ENCODE measurements at places on chromosomes 6 and 20.

GRCh38 chr6:72689107-72689954 is 67.5 kb downstream of the KCNQ5 start:
- no peak for DNase-seq

DNA sequence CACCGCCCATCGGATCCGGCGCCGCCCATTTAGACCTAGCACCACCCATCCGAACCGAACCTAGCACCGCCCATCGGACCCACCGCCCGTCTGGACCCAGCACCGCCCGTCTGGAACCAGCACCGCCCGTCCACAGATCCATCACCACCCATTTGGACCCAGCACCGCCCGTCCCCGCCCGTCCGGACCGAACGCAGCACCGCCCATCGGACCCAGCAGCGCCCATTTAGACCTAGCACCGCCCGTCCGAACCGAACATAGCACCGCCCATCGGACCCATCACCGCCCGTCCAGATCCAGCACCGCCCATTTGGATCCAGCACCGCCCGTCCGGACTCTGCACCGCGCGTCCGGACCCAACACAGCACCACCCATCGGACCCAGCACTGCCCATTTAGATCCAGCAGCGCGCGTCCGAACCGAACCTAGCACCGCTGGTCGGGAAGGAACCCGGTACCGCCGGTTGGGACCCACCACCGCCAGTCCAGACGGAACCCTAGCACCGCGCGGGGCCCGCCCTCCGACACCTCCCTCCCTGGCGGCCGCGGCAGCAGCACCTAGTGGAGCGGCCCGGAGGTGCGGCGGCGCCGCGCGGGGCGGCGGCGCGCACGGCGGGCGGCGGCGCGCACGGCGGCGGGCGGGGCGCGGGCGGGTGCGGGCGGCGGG is 348 bp upstream of the AFDN start:
- peak; percentile 65 for DNase-seq

GRCh38 chr20:46751856-46752255 is 42.4 kb downstream of the SLC2A10 start:
- DNase-seq, result no peak

DNA sequence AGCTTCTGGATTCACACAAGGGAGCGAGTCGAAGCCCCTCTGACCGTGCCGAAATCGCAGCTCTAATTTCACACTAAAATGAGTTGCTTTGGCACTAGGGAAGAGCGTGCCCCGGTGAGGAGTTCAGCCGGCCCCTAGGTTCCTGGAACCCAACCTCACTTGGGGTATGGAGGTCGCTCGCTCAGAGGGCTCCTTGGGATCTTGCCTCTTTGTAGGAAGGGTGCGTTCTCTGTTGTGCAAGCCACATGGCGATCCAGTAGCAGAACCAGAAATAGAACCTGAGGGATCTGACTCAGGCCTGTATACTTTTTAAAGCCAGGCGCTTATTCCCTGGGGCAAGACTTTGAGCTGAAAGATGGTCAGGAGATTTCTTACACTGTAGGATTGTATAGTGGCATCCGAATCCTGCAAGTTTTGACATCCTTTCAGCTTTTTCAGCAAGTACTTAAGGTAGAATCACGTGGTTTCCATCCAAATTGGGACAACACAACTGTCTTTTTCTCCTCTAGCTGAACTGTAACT is 861 bp upstream of the RALGAPA2 start:
- DNase-seq, result no peak

DNA sequence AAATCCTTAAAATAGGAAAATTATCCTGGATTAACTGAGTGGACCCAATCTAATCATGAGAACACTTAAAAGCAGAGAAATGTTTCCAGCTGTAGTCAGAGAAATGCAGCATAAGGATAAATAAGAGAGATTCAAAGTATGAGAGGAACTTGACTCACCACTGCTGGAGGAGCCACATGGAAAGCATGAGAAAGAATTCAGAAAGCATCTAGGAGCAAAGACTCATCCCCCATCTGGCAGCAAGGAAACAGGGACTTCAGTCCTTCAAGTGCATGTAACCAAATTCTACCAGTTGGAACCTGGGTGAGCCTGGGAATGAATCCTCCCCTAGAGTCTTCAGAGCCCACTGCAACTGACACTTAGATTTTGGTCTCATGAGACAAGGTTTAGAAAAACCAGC is 33.7 kb downstream of the RNF146 start:
- no peak for DNase-seq

DNA sequence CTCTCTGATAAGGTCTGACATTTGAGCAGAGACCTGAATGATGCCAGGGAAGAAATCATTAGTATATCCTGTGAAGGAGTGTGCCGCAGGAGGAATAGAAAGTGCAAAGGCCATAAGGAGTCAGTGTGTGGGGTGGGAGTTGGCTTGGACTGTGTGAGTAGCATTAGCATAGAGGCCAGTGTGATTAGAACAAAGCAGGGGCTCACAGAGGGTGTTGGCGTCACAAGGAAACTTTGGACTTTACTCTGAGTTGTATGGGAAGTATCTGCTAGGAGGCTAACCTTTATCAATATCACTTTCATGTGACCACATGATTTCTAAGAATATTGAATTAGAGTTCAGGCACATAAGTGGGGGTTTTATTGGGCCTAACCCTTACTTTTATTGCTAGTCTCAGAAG is 12.1 kb downstream of the TMEM200A start:
- no peak for DNase-seq

GRCh38 chr20:18621004-18621403 is 33.1 kb downstream of the DTD1 start:
- no peak for DNase-seq

DNA sequence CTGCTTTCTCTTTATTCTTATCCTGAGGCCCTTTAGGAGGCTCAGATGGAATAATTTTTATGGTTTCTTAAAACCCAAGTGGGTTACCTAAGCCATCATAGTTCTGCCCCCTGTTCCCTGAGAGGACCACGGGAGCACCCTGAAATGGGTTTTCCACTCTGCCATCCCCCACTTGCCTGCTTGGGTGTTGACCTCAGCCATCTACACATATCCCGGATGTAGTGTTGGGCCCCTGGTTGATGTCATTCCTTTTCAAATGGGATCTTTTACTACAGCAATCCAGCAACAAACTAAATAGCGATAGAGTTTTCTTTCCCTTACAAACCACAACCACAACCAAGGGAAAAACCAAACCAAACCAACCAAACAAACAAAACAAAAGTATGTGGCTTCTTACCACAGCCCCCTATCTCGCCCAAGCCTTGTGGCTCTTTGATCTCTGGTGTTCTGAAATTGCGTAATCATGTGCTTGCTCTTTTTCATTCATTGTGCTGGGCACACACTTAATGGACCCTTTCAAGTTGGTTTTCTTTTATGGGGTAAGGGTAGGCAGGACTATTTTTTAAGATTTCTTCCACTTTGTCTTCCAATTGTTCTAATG is 154.9 kb downstream of the ESR1 start:
- no peak for DNase-seq

DNA sequence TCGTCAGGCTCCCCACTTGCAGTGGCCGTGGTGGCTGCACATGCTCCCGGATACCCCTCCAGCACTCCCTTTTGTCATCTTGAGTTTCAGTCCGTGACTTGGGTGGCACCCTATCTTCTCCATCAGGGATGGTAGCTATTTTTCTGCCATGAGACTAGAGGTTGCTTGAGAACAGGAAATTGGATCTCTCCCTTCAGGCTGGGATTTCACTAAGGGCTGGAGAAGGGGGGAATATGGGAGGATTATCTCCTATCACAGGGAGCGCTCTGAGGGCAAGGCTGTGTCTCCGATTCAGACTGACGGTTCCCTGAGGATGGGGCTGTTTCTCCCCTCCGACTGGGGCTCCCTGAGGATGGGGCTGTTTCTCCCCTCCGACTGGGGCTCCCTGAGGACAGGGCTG is 123.1 kb downstream of the MRPL14 start:
- DNase-seq, result no peak

DNA sequence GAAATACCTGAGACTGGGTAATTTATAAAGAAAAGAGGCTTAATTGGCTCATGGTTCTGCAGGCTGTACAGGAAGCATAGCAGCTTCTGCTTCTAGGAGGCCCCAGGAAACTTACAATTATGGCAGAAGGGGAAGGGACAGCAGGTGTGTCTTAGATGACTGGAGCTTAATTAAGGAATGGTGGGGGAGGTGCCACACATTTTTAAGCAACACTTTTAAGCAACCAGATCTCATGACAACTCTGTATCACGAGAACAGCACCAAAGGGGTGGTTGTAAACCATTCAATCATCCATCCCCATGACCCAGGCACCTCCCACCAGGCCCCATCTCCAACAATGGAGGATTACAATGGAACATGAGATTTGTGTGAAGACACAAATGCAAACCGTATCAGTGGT is 26.9 kb downstream of the FIG4 start:
- DNase-seq, result no peak

DNA sequence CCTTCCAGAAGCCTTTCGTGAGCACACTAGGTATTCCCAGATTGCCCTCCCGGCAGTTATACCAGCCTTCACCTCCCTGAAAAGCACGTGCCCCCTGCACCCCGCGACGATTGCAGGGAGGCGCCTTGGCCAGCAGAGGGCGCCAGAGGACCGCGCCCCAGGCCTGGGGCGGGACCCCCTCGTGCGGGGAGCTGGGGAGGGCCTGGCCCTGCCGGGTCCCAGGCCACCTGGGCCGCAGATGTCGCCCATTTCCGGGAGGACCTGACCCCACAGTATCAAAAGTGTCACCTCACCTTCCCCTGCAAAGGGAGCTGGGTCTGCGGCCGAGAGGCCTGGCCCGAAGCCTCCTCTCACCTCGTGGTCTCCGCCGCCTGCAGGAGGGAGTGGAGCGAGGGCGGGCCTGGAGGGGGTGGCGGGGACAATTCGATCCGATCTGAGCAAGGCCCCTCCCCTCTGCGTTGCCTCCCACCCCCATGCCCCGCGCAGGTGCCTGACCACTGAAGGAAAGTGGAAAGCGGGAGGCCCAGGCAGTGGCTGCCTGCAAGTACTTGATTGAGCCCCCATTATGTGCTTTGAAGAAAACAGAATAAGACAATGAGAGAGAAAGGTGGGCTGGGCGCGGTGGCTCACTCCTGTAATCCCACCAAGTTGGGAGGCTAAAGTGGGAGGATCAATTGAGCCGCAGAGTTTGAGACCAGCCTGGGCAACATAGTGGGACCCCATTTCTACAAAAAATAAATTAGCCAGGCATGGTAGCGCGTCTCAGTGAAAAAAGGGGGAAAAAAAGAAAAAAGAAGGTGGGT is 3.5 kb upstream of the SNAI1 start:
- peak; percentile 70 for DNase-seq

- DNase-seq, result no peak
Observed at GRCh38 chr6:7311917-7312615, 933 bp downstream of the SSR1 start.

DNA sequence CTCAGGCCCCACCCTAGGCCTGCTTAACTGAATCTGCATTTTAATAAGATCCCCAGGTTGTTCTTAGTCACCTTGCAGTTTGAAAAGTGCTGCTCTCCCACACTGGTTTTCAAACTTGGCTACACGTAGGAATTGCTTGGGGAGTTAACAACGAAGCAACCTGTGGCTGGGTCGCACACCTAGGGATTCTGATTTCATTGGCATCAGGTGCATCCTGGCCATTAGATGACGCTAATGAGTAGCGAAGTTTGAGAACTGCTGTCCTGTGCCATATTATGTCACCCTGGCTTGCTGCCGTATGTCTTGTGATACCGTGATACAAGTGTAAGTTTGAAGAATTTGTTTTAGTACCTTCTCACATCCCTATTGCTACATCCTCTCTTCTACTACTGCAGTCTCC is 28.2 kb upstream of the FUCA2 start:
- DNase-seq, result no peak

GRCh38 chr6:1536526-1537429 is 72.9 kb upstream of the FOXC1 start:
- no peak for DNase-seq

- DNase-seq, result no peak
Observed at GRCh38 chr6:52130440-52130839, 43.0 kb upstream of the PKHD1 start.

GRCh38 chr6:14743474-14744211 is 502.2 kb upstream of the JARID2 start:
- no peak for DNase-seq

DNA sequence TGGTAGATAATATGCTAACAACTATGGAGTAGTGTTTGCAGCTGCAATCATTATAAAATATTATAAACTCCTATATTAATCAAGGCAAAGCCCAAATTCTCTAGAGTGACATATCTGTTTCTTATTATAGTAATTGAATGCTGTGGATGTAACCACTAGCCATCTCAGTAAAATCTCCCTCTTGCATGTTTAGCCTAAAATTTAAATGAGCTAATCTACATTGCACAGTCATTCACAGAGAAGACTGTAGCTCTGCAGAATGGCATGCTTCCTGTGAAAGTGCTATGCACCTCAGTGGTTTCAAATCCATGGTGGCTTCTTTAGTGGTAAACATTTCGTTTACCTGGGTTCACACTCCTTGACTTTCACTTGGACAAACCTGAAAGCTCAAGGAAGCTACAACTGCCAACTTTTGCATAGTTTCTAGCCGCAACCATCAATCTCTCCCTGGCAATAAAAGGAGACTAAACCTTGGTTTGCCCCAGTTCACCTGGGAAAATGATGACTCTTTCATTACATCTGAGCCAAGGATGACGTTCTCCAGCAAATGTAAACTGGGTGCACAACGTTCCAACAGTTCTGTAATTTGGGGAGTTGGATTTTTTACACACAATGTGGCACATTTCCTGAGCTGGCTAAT is 47.2 kb downstream of the FILIP1 start:
- DNase-seq, result no peak

DNA sequence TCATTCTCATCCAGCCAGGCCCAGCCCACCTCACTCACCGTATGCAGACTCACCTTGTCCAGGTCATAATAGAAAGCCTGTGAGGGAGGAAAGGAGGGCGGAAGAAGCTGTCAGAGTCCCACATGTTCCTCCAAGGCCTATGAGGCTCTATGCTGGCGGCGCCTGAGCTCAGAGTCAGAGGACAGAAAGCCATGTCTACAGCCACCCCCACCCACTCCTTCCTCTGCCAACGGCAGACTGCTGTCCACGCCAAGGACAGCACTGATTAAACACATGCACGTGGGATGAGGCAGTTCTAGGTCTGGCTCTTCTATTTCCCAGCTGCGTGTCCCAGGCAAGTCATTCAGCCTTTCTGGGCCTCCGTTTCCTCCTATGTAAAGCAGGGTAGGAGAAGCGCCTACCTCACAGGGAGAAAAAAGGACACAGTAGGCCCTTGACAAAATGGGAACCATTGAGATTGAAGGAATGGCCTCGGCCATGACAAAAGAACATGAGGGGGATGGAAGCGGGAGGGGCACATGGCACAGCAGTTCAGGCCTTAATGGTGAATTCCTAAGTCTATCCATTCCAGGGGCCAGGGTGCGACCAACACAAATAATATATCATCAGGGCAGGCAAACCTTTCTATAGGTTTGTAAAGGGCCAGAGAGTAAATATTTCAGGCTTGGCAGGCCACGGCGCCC is 80.1 kb downstream of the RIPOR3 start:
- no peak for DNase-seq

All from NCI-H345 (cell line).